ENCODE measurements at places on chromosomes 16 and 17.

GRCh38 chr16:17302620-17303019 is 168.1 kb downstream of the XYLT1 start:
- no peak for DNase-seq

DNA sequence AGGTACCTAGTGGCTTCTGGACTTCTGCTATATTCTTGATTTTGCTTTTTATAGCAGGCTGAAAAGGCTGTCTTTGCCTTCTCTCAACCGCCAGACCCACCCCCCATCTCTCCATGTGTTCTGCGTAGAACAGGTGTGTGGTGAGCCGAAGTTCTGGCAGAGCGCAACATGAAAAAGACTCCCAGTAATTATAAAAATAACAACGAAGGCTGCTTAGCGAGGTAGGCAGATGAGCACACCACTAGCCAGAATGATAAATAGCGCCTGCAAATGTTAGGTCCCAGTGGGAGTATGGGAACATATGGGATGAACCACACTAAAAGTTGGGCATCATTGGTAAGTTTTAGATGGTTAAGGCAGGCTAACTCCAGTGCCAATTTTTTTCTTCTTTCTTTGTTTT is 14.0 kb upstream of the RBFOX1 start:
- DNase-seq = no peak

DNA sequence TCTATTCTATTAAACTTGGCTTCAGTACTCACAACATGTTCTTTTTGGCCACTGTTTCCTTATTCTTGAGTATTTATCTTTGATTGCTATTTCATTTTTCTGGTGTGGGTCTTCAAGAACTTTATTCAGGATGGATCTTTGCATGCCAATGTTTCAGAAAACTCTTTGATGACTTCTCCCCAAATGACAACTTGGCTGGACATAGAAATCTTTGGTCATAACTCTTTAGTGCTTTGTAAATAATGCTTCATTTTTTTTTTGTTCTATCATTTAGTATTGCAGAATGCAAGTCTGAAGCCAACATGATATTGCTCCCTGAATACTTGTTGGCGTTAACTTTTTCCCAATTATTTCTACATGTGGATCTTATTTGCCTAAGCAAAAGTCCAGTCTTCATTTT is 103.6 kb upstream of the HS3ST2 start:
- DNase-seq = no peak

GRCh38 chr17:83159204-83160049 is 80.0 kb downstream of the METRNL start:
- DNase-seq = no peak

DNA sequence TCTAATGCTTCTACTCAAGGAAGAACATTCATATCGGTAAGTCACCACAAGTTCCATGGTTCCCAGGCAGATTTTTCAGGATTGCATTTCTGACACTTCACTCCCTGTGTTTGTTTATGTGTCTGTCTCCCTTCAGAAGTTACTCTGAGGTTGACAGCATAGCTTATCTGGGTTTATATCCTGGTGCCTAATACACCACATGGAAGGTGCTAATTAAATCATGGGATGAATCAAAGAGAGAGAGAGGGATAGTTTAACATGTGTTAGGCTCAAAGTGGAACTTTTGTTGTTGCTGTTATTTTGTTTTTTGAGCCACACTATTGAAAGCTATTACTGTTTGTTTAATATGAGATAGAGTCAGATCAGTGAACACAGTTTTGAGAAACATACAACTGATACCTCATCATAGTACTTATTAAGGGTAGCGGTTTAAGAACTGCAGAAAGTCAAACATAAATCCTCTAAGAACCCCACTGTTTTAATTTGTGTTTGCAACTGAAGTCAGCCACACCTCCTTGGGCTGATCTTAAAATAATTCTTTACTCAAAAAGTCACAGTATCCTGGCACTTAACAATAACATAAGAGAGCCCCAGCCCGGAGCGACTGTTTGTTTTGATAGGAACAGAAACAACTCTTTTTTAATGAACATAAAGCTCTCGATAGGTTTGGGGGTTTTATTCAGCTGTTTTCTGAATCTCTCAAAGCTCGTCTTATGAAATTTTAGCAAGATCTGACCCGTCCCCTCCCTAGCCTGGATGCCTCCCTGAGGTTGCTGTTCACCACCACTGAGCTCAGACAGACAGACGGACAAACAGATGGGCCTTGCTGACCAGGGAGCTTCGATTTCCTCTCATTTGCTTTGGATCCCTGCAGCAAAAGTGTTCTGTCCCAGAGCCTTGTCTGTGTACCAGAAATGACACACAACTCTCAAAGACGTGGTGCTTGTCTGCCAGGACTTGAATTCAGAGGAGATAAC is 98.3 kb upstream of the MYOCD start:
- DNase-seq = no peak

DNA sequence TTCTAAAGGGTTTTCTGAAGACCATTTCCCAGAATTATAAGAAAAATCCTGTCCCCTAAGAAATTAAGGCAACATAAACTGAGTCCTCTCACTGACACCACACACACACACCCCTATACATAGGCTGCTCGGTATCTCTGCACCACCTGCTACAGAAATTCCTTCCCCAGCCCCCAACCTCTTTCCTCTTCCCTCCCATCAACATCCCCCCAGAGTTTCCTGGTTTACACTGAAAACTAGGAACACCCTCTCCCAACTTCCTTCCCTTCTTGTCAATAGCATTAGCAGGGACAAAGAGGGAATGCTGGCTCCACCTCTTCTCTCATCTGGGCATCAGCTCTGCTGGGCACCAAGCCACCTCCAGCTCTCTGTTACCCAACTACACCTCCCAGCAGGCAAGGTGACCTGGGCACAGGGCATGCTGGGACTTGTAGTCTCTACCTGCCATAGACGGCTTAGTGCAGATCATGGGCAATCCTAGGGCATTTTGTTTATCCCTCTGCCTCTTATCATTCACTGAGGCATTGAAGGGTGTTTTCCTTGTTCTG is 15.7 kb downstream of the CAVIN1 start:
- no peak for DNase-seq

- peak; percentile 47 for DNase-seq
These were observed 238.7 kb upstream of the CIBAR2 start for GRCh38 chr16:85350973-85351372.

- DNase-seq = peak; percentile 33
These were observed 4.8 kb downstream of the PRR11 start for GRCh38 chr17:59160157-59161025.

DNA sequence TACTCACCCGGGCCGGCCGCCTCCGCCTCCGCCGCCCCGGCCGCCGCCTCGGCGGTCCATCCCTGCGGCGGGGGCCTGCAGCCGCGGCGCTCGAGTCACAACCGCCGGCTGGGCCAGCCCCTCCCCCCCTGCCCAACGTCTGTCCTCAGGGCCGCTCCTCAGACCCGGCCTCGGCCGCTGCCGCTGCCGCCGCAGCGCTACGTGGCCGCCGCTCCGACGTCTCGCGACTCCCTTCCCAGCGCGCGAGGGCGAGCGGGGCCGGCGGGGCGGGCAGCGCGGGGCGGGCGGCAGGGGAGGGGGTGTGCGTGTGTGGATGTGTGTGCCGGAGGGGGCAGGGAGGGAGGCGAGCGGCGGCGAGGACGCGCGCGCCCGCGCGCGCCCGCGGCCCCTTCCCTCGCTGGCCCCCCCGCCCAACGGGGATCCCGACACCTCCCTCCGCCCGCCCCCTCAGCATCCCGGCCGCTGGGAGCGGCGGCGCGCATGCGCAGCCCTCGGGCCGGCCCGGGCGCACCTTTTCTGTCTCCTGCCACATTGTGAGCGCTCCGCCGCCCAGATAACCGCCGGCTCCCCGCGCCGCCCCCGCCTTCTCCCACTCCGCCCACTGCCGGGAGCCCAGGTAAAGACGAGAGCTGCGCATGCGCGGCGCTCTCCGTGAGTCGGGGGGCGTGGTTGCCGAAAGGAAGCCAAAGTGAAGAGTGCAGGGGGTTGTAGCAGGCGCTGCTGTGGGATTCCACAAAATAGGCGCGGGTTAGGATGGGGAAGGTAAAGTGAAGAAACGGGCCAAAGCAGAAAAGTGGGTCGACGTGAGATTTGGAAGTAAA is at the start of gene ZNF652:
Gene ZNF652, minus strand, starts transcription at position 349 of the 821 bp plus-strand sequence. CDS start 44,525 bp downstream, outside the sequence.
- peak; percentile 86 for DNase-seq

GRCh38 chr16:89700649-89701424 is 668 bp downstream of the SPATA2L start:
- DNase-seq = peak; percentile 66

- DNase-seq = no peak
These were observed 116.5 kb upstream of the AXIN2 start for GRCh38 chr17:65677932-65678331.

DNA sequence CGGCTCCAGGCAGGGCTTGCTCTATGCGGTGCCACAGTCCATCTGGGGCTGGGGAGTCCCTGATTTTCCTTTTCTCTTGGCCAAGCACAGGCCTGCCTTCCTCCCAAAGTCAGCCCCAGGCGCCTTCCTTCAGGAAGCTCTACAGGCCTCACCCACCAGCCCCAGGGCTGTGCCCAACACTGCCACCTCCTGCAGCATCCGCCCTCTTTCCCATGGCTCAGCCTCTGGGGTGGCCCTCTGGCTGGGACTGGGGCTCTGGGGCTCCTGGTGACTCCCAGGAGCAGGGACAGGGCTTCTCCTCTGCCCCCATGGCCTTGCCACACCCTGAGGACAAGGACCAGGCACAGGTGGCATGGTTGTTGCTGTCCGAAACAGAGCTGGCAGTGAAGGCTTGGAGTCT is 817 bp downstream of the ITGB4 start:
- DNase-seq = no peak

DNA sequence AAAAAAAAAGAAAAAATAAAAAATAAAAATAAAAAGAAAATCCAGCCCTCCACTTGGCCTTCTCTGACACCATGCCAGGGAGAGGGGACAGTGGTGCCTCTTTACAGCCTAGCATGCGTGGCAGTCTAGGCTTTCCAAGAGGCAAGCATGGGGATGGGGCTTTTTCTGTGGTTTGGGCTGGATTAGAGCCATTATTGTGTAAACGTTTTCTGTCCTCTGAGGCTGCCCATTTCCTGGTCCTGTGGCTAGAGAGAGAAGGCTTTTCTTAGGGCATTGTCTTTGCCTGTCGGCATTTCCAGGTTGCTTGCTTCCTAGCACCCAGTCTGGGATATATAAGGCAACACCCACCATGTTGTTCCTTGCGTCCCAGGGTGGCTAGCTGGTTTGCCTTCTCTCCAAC is 2.7 kb upstream of the DHRS7B start:
- peak; percentile 52 for DNase-seq

- DNase-seq = peak; percentile 27
These were observed 21.6 kb upstream of the EVPL start for GRCh38 chr17:76048711-76049110.

- no peak for DNase-seq
These were observed 142.9 kb downstream of the CDK5R1 start for GRCh38 chr17:32629563-32630190.

DNA sequence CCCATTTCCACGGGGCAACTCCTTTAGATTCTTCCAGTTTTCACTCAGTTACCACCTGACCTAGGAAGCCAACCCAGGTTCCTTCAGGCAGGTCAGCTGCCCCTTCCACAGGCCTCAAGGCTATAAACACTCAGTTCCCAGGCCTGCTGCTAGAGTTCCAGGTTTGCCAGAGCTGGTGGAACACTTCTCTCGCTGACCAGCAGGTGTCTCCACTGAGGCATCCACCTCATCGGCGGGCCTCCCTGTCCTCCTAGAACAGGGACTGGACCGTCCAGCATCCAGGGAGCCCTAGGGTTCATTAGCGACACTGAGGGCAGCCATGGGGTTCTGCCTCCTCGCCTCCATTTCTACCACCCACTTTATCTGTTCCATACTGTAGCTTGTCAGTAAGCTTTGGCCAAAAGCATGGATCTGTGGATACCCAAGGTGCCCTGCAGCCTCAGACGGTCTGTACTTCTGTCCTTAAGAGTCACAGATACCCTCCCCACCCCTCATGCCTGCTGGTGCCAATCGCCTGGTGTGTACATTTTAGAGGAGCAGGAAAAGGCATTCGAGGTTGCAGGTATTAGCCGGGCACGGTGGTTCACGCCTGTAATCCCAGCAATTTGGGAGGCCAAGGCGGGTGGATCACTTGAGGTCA is 29.0 kb downstream of the PIMREG start:
- DNase-seq = peak; percentile 43

- DNase-seq = no peak
These were observed 1.2 kb upstream of the STARD3 start for GRCh38 chr17:39635614-39636176.

DNA sequence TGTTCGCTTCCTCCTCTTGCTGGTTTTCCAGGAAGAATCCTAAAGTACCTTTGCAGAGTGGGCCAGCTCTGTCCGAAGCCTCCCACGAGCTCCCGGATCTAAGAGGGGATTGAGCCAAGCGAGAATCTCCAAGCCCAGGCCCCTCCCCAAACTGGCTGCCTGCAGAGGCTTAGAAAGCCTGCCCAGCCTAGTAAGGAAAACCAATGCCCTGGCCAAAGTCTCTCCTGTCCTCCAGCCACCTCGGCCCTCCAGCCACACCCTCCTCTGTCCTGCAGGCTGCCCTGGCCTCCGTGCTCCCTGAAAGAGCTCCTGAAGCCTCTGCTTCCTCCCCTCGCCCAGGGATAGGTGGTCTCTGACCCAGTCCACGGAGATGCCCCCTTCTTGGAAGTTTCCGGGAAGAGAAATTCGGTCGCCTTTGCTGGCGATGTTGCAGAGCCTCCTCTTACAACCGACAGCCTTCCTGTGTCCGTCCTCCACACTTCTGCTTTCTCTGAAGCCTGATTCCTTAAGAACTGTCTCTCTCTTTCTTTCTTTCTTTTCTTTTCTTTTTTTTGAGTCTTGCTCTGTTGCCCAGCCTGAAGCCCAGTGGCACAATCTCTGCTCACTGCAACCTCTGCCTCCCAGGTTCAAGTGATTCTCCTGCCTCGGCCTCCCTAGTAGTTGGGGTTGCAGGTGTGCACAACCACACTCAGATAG is 54.9 kb upstream of the TOB1 start:
- DNase-seq = no peak

DNA sequence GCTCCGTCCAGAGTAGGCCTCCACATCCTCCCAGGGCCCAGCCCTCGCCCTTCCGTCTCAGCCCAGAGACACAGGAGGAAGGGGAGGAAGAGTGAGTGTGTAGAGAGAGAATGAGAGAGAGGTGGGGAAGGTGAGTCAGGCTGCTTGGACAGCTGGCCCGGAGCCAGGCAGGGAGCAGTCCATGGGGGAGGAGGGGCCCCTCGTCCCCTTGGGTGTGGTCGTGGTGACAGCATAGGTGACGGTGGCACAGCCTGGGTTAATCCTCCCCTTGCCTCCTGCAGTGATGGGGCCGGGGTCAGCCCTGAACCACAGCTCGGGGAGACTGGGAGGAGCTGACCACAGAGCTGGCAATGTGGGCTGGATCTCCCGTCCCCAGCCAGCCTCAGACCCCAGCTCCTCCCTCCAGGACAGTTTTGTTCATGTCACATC is 36.5 kb downstream of the FA2H start:
- DNase-seq = no peak

DNA sequence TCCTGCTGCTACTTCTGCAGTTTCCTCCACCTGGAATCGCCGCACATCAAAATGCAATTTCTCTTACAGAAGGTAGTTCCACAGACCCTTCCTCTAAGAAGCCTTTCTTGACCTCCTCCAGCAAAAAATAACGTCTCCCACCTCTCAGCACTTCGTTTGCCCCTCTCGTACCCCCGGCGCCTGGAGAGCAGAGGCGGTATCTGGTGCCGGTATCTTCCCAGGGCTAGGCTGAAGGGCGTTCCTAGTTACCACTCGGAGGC is 482 bp downstream of the DCTPP1 start:
- DNase-seq = no peak

All from common myeloid progenitor, CD34-positive (primary cell).